GM12878 (cell line): ENCODE measurements at places on chromosomes 4 and X. TPM values are rescaled to one million over a fixed set of nuclear protein-coding genes. Genes with fewer than 3 reads are reported as not detected.

The PPP3CA gene
- 1.4 and 2.1 TPM in 2 replicates for total RNA-seq

The HPSE gene
- total RNA-seq: 0.67 and 0.85 TPM in 2 replicates

The SRPX2 gene
- total RNA-seq: not detected in 2 replicates

The SMIM43 gene
- not detected in 2 replicates for total RNA-seq

- no peak overlapping the region for H3K4me3 ChIP-seq
- no peaks in the 10 kb centered on the region for H3K36me3 ChIP-seq
- no peaks in the 10 kb centered on the region for H3K4me1 ChIP-seq
- no peaks in the 10 kb centered on the region for H3K27me3 ChIP-seq
- DNase-seq: no peak
Measured at GRCh38 chrX:73785493-73785892, 222.5 kb downstream of the CHIC1 start.

DNA sequence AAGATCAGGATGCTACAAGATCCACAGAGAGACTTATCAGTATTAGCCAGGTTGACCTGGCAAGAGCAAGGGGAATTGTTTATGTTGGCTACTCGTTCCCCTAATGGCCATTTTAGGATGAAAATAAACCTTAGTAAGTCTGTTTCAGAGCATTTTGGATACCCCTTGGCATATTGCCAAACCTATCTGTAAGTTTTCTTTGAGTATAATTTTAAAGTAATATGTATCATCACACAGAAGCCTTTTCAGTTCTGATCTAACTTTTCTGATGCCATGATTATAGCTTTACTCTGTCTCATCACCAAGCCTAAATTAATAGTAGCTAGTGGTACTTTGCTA is 99.7 kb downstream of the TSPAN7 start:
- no peak for DNase-seq
- H3K27ac ChIP-seq: no peak overlapping the region
- H3K36me3 ChIP-seq: no peaks in the 10 kb centered on the region

DNA sequence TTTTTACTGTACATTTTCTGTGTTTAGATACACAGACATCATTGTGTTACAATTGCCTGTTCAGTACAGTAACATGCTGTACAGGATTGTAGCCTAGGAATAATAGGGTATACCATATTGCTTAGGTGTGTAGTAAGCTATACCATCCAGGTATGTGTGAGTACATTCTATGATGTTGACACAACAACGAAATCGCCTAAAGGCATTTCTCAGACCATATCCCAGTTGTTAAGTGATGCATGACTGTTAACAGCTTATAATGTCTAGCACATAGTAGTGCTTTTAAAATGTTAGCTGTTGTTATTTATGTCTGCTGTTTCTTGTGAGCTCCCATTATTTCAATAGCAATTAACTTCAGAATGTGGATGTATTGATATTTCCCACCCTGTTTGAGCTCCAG is 4.5 kb downstream of the PRRG1 start:
- no peaks in the 10 kb centered on the region for H3K36me3 ChIP-seq
- H3K4me1 ChIP-seq: no peaks in the 10 kb centered on the region
- no peaks in the 10 kb centered on the region; the same call in 1 of the 2 replicates for H3K27me3 ChIP-seq
- DNase-seq: no peak
- H3K27ac ChIP-seq: no peak overlapping the region

DNA sequence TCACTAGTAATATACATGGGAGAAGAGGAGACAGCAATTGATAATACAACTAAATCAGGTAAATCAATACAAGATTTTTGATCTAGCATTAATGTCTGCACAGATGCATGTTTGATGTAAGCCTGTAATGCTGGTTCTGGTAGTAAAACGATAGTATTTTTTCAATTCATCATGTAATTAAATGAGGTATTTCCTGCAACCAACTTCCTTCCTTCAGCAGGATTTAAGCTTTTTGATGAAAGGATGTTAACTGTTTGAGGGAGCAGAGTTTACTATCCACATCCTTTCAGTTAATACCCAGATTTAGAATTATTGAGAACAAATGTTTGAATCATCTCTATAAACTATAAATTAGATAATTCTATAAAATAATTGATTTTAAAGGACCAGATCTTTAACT is 31.4 kb upstream of the NFKB1 start:
- H3K4me3 ChIP-seq: no peak overlapping the region
- DNase-seq: no peak
- no peak overlapping the region for H3K27ac ChIP-seq

- H3K27ac ChIP-seq: no peak overlapping the region
- no peak overlapping the region for H3K4me3 ChIP-seq
- no peaks in the 10 kb centered on the region for H3K36me3 ChIP-seq
- H3K27me3 ChIP-seq: no peaks in the 10 kb centered on the region
Measured at GRCh38 chrX:117978402-117978801, 138.2 kb downstream of the KLHL13 start.

DNA sequence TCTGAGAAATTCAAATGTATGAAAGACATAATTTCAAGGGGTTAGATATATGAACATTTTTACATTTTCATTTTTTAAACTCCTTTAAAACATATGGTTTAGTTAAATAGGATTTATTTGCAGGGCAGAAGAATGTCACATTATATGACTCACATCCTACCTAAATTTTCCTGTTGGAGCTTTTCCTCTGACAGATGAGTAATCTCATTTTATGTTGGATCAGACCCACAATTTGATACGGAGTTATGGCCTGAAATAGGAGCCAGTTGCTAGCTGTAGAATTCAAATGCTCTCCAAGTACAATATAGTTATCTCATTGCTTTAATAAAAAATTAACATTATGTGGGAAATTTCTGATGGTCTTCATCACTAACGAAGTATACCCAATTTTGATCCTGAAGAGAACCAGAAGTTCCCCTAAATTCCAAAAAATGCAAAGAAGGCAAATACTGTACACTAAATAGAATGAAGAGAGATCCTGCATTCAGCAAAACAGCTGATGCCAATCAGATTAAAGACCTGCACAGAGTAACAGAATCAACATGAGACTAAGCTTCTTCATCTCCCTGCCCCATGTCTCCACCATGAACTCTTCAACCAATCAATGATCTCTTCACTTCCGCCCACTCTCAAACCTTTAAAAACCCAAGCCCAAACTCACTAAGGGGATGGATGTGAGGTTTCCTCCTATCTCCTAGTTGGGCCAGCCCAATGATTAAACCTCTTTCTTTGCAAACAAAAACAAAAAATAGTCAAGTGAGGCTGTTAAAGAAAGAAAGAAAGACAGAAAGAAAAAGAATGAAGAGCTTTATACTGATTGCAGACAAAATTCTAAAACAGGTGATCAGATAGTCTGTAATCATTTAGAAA is 10.9 kb upstream of the EXOSC9 start:
- no peak overlapping the region for H3K27ac ChIP-seq
- no peaks in the 10 kb centered on the region for H3K36me3 ChIP-seq
- H3K4me1 ChIP-seq: peaks cover 22% of the 10 kb centered on the region
- DNase-seq: no peak

DNA sequence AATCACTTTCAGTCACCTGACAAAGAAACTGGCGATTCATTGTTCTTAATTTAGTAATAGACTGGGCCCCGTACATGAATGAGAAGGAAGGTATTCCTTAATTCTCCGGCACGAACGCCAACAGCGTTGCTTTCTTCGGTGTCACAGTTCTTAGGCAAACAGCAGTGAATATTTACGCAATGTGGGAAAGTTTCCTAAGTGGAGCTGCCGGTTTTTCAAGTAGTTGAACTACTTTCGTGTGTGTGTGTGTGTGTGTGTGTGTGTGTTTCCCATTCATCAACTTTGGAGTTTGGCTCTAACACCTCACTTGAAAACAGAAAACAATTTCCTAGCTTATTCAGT is 651 bp downstream of the NXT2 start:
- no peaks in the 10 kb centered on the region for H3K27me3 ChIP-seq
- peak overlapping the region; percentile 89 for H3K27ac ChIP-seq
- no peaks in the 10 kb centered on the region for H3K36me3 ChIP-seq
- H3K4me1 ChIP-seq: no peaks in the 10 kb centered on the region

DNA sequence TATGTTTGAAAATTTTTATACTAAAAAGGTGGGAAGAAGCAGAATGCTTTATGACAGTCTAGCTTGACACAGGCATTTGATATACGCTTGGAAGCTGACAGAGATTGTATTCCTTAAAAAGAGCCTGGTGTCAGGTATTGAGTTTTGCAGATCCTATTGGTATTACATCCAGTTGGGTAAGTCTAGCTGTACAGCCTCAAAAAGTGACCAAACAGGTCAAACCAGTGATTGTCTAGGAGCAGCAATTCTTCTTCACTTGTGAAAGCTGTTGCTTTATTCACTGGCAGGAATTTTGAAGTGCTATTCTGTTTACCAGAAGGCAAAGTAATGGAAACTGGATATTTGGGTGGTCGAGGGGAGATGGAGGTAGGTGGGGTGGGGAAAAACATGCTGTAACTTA is 77.5 kb downstream of the UCHL1 start:
- H3K4me3 ChIP-seq: no peak overlapping the region
- H3K27ac ChIP-seq: no peak overlapping the region
- H3K4me1 ChIP-seq: no peaks in the 10 kb centered on the region

GRCh38 chrX:45329217-45329616 is 128.5 kb upstream of the DIPK2B start:
- H3K27ac ChIP-seq: no peak overlapping the region
- H3K36me3 ChIP-seq: no peaks in the 10 kb centered on the region
- no peak for DNase-seq
- H3K4me3 ChIP-seq: no peak overlapping the region
- H3K4me1 ChIP-seq: no peaks in the 10 kb centered on the region
- no peaks in the 10 kb centered on the region for H3K27me3 ChIP-seq

DNA sequence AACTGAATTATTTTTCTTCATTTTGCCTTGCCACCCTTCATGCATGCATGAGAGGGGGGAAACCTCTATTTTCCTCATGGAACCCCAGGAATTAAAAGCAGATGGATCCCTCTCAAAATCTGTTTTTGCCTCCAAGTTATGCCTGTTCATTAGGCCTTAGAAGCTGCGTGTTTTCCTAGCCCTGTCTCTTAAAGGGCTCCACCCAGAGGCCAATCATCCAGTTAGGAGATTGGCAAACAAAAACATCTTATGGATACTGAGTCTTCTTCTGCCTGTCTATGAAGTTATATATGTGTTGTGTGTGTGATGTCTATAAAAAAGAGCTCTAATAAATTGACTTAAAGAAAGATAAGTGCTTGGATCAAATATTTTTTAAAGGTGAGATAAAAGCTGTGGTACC is 142.9 kb downstream of the ANAPC10 start:
- no peaks in the 10 kb centered on the region for H3K4me1 ChIP-seq
- no peak for DNase-seq
- H3K4me3 ChIP-seq: no peak overlapping the region
- H3K36me3 ChIP-seq: no peaks in the 10 kb centered on the region
- no peak overlapping the region for H3K27ac ChIP-seq

- H3K4me3 ChIP-seq: no peak overlapping the region
- H3K36me3 ChIP-seq: no peaks in the 10 kb centered on the region
- DNase-seq: no peak
- no peaks in the 10 kb centered on the region for H3K4me1 ChIP-seq
- H3K27me3 ChIP-seq: no peaks in the 10 kb centered on the region
Measured at GRCh38 chr4:149781150-149781549, 34.5 kb downstream of the IQCM start.

- no peaks in the 10 kb centered on the region for H3K4me1 ChIP-seq
- DNase-seq: no peak
- no peaks in the 10 kb centered on the region for H3K36me3 ChIP-seq
- no peak overlapping the region for H3K27ac ChIP-seq
Measured at GRCh38 chr4:150305995-150306394, 227.8 kb downstream of the DCLK2 start.

- no peak for DNase-seq
- no peaks in the 10 kb centered on the region for H3K36me3 ChIP-seq
- no peaks in the 10 kb centered on the region for H3K4me1 ChIP-seq
- H3K4me3 ChIP-seq: no peak overlapping the region
- H3K27ac ChIP-seq: no peak overlapping the region
Measured at GRCh38 chrX:63889001-63889400, 104.0 kb upstream of the ARHGEF9 start.

DNA sequence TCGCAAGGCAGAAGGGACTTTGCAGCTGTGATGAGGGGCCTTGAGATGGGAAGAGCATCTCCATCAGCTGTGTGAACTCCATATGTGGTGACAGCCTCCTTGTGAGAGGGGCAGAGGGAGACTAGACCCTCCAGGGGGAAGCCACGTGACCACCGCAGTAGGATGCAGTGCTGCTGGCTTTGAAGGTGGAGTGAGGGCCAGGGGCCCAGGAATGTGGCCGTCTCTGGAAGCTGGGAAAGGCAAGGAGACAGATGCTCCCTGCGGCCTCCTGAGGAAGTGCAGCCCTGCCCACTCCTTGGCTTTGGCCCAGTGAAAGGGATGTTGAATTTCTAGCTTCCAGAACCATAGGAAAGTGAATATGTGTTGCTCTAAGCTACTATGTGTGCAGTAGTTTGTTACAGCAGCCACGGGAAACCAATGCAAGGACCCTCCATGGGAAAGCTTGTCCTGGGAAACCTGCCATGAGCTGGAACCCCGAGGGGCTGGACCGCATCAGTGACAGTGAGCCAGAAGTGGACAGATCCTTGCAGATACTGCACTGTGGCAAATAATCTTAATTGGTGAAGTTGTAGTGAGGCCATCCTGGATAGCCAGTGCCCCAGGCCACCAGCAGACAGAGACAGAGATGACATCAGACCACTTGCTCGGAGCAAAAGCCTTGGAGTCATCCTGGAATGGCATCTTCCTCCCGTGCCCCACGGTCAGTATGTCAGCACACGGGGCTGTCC is 35.4 kb upstream of the SORCS2 start:
- no peaks in the 10 kb centered on the region for H3K36me3 ChIP-seq
- H3K4me1 ChIP-seq: no peaks in the 10 kb centered on the region
- DNase-seq: no peak
- no peak overlapping the region for H3K4me3 ChIP-seq
- no peak overlapping the region for H3K27ac ChIP-seq

DNA sequence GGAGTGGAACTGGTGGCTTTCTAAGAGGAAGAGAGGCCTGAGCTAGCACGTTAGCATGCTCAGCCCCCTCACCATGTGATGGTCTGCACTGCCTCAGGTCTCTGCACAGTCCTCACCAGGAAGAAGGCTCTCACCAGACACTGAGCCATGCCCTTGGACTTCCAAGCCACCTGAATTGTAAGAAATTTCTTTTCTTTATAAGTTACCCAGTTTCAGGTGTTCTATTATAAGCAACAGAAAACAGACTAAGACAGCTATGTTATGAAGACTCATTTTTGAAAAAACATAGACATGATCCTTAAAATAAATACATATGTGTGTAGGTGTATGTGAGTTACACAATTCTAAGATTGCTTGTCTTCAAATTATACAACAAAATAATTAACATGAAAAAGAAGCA is 74.7 kb downstream of the CEP44 start:
- no peaks in the 10 kb centered on the region for H3K27me3 ChIP-seq
- no peak for DNase-seq
- peaks cover 14% of the 10 kb centered on the region for H3K4me1 ChIP-seq
- H3K27ac ChIP-seq: no peak overlapping the region
- H3K36me3 ChIP-seq: no peaks in the 10 kb centered on the region

- peak overlapping the region; percentile 52 for H3K27ac ChIP-seq
- no peaks in the 10 kb centered on the region; the same call in 1 of the 2 replicates for H3K4me1 ChIP-seq
- H3K27me3 ChIP-seq: no peaks in the 10 kb centered on the region
- no peak for DNase-seq
Measured at GRCh38 chrX:79366556-79366872, 620 bp downstream of the ITM2A start.
